ENCODE measurements at places on chromosomes 4 and X.

GRCh38 chr4:88807499-88807898 lies 109.9 kb upstream of the NAP1L5 start:
- DNase-seq = no peak

- DNase-seq = no peak
Observed at GRCh38 chrX:103846386-103846785, 14.3 kb upstream of the RAB9B start.

GRCh38 chrX:110671068-110671803 lies 124.4 kb downstream of the CHRDL1 start:
- no peak for DNase-seq

DNA sequence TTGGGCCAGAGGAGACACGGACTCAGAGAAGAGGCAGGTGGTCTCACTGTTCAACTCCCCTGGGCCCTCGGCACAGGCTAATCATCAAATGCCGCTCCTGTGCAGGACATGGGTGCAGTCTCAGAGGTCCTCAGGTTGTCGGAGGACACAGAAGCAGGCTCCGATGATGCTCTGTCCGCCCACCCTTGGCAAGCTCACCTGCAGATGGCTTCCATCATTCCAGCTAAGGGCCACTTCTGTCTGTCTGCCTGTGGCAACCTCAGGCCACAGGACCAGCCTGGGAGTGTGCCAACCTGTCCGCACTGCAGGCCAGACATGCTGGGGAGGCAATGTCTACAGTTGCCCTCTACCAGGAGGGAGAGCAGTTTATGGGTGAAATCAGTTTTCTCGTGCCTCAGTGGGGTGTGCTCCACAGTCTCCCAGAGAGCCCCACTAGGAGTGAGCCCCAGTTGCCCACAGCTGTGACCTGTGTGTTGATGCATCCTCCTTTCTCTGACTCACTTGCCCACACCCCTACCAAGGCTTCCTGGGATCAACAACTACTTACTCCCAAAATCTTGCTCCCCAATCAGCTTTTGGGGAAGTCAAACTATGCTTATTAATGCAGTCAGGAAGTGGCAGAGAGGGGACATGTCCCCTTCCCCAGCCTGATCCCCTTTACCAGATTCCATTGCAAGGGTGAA lies 55.9 kb downstream of the HTRA3 start:
- DNase-seq = no peak

GRCh38 chr4:25564836-25565235 lies 90.8 kb upstream of the SLC34A2 start:
- DNase-seq = no peak

DNA sequence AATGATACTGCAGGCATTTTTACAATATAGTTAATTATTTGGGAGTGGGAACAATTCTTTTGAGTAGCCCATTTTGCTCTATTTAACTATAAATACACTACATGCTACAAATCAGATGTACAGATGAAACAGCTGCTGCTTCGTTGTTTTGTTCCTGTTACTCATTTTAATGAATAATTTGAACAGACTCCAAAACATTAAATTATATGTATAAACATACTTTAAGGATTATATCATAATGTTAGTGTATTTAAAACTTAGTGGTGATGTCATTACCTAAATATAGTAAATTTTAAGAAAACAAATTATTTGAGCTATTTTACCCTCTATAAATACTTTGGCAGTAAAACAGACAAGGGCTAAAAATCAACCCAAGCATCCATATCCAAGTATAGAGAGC lies 60.7 kb downstream of the GAB1 start:
- DNase-seq = no peak

GRCh38 chr4:153904011-153904410 lies 115.1 kb upstream of the SFRP2 start:
- DNase-seq = no peak

GRCh38 chr4:104501290-104501689 lies 6.6 kb upstream of the CXXC4 start:
- DNase-seq = no peak

GRCh38 chrX:46840946-46841345 lies 4.1 kb downstream of the RP2 start:
- no peak for DNase-seq

- no peak for DNase-seq
Observed at GRCh38 chrX:117711782-117712181, 404.8 kb downstream of the KLHL13 start.

All from NCI-H1436 treated with DMSO at 0.1 percent for 48 hours (cell line).